ENCODE measurements at places on chromosomes 11 and 22.
A peak's percentile ranks its signal among the peaks of the same experiment; 100 is the strongest.

- no peak for DNase-seq
Observed at GRCh38 chr11:119624102-119624615, 104.8 kb downstream of the NECTIN1 start.

- DNase-seq = peak; percentile 46
Observed at GRCh38 chr11:35524780-35525179, 636 bp downstream of the PAMR1 start.

DNA sequence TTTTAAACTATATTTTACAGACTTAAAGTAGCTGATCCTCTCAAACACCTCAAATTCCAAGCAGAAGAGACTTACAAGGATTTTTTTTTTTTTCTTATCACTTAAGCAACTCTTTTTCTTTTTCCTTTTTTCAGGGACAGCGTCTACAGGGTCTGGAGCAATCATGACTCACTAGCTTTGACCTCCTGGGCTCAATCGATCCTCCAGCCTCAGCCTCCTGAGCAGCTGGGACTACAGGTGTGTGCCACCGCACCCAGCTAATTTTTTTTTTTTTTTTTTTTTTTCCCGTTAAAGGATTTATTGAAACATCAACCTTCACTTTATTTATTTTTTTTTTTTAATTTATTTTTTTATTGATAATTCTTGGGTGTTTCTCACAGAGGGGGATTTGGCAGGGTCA is 4.5 kb upstream of the MACROD1 start:
- no peak for DNase-seq

DNA sequence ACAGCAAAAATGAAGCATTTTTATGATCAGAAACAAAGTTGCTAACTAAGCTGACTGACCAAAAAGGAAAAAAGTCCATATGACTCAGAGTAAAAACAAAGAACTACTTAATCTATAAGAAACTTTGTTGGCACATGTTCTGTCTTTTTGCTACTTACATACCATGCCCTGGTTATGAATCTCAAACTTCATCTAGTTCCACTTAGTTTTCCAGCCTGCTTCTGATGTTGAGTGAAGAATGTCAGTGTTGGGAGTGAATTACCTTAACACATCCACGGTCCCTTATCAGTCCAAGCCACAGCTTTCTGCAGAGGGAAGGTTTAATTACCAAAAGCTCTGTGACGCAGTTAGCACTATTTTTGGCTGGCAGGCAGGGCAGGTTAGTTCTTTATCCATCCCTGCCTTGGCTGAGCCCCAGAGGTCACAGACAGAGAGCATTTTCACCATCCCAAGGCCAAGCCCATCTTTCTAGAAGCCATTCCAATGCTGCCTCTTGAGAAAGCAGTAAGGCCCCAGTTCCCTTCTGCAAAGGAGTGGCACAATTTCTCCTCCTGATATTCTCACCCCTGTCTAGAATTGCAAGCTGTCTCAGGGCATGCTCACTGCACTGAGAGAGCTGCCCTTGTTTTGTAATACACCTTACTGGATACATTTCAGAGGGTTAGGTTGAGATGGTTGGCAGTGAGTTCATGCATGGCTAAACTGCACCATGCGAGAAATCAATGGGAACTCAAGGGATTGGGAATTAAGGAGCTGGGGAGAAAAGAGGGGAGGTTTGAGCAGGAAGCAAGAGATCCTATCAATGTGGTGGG is 67.1 kb downstream of the SLC1A2 start:
- peak; percentile 81 for DNase-seq

DNA sequence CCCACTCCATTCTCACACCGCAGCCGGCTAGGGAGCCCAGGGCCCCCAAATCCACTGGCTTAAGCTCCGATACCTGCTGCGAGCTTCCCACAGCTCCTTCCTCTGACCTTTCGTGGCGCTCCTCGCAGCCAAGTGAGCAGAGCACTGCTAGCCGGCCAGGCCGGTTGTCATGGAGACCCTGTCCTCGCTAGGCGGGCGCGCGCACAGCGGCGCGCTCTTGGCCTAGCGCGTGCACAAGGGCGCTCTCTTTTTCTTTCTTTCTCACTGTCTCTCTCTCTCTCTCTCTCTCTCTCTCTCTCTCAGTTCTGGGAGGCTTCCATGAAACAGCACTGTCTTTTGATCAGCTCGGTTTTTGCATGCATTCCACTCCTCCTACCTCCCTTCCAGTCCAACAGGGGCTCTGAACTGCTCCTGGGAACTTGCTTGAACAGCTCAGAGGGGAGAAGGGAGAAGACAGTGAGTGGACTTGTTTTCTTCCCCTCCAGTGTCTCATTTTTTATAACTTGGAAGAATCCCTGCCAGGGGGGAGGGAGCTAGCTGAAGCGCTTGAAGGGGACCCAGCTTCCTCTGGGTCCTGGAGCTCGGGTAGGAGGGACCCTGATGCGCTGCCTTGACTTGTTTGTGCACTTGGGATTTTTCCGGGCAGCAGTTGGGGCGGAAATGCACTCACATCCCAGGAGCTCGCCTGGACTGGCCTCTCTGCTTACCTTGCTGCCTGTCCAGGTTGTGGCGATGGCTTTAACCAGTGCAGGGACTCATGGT is 100.3 kb upstream of the AKIP1 start:
- peak; percentile 89 for DNase-seq

DNA sequence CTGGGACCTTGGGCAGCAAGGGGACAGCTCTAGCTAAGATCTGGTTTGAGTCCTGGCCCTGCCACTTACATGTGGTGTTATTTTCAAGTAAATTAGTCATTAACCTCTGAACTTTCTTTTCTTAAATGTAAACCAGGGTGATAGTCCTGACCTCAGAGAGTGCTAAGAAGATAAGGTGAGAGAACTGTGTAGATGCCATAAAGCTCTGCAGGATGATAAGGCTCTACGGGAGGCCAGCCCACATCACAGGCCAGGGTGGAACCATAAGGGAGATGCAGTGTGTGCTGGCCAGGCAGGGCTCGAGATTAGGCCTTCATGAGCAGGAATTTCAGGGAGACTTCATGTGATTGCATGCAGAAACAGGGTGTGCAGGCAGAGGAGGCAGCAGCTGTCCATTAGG is 24.2 kb downstream of the NECTIN1 start:
- no peak for DNase-seq
